ENCODE measurements at places on chromosomes 16 and 17. TPM values are rescaled to one million over a fixed set of nuclear protein-coding genes. Genes with fewer than 3 reads are reported as not detected.

DNA sequence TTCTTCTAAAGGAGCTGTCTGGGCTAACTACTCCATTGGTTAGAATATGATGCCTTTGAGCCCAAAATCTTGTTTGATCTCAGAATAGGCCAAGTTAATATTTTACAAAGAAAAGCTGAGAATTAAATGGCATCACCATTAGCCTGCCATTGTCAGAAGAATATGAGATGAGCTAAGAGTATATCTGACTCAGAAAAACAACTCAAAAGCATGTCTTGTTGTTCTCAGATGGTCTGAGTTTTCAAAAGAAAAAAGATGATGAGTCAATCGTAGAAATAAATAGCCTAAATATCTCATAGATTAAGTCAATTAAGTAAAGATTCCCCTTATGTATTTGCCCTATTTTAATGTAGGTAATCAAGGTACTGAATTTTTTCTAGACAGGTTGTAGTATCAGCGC, 197.1 kb upstream of the TBX2 start:
- no peak for DNase-seq

- DNase-seq, result no peak
These were observed 20.9 kb upstream of the PYY start for GRCh38 chr17:43974382-43975266.

GRCh38 chr17:50222922-50223321, 21.5 kb upstream of the COL1A1 start:
- DNase-seq, result no peak

DNA sequence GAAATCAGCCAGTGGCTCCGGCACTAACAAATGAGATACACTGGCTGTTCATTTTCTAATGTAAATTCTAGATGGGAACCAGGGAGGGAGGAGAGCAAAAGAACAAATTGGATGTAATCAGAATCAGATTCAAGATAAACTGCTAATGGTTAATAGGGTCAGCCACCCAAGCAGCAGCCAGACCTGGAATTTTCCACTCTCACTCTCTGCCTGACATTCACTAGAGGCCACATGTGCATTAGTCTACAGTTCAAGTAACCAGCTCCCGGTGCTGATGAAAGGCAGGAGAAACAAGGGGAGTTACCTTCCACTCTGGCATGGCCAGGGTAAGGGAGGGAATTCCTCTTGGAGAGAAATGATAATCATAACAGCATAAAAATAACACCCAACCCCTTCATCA, 597.7 kb downstream of the TOX3 start:
- no peak for DNase-seq

Gene WFDC1
- total RNA-seq, result 0.64 TPM

- no peak for DNase-seq
These were observed 220.2 kb upstream of the TOM1L1 start for GRCh38 chr17:54680410-54680809.

Gene ZNF652
- 21.9 TPM for total RNA-seq

Gene CX3CL1
- total RNA-seq, result 10.0 TPM

Gene CMTR2
- 11.4 TPM for total RNA-seq

Gene GUCY2D
- total RNA-seq, result not detected

Gene TMEM235
- total RNA-seq, result not detected

Gene CHMP1A
- total RNA-seq, result 30.6 TPM

- DNase-seq, result no peak
These were observed 4.0 kb downstream of the ZNF785 start for GRCh38 chr16:30581457-30581856.

Gene PNMT
- total RNA-seq, result not detected

DNA sequence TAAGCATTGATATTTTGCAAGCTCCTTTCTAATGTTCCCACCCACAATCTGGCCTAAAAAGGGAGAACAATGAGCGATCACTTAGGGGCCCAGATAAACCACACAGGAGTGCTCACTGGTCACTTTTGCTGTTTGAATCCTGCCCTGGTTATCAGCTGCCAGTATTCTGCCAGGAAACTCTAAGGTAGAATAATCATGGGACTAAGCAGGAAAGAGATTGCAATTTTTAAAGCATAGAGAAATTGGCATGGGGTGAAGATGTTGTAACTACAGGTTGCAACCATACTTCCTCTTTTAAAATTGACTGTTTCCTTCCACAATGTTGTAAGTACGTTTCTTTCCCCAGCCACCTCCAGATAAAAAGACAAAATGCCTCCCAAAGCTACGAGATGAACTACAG, 251.2 kb upstream of the CDH11 start:
- no peak for DNase-seq

Gene MAFG
- 7.8 TPM for total RNA-seq

Gene MMP25
- total RNA-seq, result 1.7 TPM

Gene KRTAP17-1
- total RNA-seq, result not detected

- peak; percentile 82 for DNase-seq
These were observed 15.8 kb downstream of the TMC6 start for GRCh38 chr17:78112518-78113471.

DNA sequence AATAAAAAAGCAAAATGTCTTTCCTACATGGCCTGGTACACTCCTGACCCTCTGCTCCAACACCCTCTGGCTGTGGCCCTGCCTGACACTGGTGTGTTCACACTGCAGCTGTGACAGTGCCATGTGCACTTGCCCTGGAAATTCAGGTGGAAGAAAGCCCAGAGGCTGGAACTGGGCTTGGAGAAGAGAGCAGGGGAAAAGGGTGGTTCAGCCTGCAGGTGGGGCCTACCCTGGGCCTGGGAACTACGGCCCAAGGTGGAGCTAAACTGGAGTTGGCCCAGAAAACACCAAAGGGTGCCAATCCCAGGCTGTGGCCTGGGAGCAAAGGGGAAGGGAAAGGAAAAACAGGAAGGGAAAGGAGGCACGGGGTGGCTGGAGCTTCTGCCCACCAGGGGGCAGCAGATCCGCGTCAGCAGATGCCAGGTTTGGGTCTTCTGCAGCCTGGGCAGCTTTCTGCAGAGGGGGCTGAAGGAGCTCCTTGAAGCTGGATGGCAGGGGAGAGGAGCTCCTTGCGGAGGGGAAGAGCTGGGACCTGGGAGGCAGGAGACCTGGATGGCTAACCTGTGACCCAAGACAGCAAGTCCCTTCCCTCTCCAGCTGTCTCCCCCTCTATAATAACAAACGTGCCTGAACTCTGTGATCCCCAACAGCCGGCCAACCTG, 15.4 kb upstream of the CTCF start:
- peak; percentile 76 for DNase-seq

Gene CTRL
- not detected for total RNA-seq

GRCh38 chr16:89687092-89687940, 827 bp downstream of the CDK10 start:
- peak; percentile 93 for DNase-seq

GRCh38 chr16:1920727-1921171, 2.5 kb upstream of the HS3ST6 start:
- DNase-seq, result no peak

Gene QRICH2
- total RNA-seq, result 2.2 TPM

- no peak for DNase-seq
These were observed 988 bp downstream of the CIAO3 start for GRCh38 chr16:739560-740458.

GRCh38 chr16:11964761-11965551, at the start of gene TNFRSF17:
TNFRSF17 (plus strand) TSS chr16:11965210; CDS start chr16:11965325, 115 bp downstream.
- no peak for DNase-seq

Gene KRT28
- total RNA-seq, result not detected

DNA sequence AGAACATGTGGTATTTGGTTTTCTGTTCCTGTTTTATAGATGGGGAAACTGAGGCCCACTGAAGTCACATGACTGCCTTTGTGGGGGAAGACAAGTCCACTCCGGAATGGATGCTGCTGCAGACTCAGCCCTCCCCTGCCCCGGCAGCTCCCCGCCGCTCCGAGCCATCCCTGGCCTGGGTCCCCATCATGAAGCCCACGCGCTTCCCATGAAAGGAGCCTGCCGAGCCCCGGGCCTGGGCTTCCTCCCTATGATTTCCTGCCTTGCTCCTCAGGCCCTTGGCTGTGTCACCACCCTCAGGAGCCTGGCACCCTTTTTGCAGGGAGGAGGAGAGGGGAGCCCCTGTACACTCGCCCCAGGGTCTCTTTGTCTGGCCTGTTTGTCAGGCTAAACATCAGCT, 125.3 kb upstream of the FOXF1 start:
- no peak for DNase-seq

All from right lobe of liver (tissue), 6 donors.